ENCODE measurements at places on chromosomes 4 and X.

GRCh38 chr4:66178906-66179305, 508.6 kb upstream of the EPHA5 start:
- peak; percentile 68 for DNase-seq

DNA sequence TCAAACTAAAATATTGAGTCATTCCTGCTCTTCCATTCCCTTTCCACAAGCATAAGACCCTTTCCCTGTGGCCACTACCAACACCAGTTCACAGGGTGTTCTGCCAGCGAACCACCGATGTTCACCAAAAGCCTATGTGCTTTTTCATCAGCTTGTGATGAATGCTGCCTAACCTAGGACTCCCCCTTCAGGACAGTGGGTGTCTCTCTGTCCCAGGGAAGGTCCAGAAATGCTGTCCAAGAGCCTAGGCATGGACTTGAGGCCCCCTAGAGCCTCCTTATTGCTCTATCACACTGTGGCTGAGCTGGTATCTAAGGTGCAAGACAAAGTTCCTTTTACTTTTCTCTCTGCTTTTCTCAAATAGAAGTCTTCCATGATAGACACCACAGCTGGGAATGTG, 1015.6 kb downstream of the PCDH19 start:
- no peak for DNase-seq

GRCh38 chr4:54942721-54943120, 182.7 kb downstream of the KDR start:
- no peak for DNase-seq

- no peak for DNase-seq
These were observed 37.8 kb upstream of the CDS1 start for GRCh38 chr4:84545093-84545492.

GRCh38 chr4:153781717-153782416, 7.0 kb downstream of the SFRP2 start:
- DNase-seq, result peak; percentile 80

GRCh38 chr4:78703079-78703478, 73.1 kb upstream of the BMP2K start:
- DNase-seq, result no peak

GRCh38 chr4:125620066-125620860, 305.5 kb downstream of the FAT4 start:
- no peak for DNase-seq

DNA sequence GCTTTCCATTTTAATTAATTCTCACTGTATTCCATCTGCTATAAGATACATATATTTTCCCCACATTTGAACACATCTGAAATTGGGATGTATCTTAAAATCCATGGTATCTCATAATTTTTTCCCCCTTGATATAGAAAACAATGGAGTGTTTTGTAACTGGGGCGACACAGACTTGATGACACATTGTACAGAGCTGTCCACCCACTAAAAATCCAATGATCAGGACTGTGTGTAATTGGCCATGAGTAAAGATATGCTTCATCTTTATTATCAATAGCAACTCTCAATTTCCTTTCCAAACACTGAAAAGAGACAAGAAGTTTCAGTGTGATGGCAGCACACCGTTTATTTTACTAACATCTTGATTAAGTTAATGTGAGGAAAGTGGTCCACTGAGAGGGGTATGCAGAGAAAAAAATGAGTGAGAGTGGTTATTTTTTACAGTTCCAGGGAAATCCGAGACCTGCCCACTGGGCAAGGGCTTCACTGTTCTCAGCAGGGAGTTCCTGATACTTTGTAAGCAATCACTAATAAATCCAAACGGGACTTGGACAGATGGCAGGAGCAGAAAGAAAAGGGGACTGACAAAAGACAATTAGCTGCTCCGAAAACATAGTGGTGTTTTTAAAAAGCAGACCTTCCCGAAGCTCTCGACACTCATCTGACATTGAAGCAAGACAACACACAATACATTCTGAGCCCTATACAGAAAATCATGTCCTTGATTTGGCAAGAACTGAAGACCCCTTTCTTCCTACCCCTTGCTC, 149.4 kb downstream of the TSPAN5 start:
- DNase-seq, result no peak
